Chondrocyte (in vitro differentiated cells): ENCODE measurements at places on chromosomes 5 and 9.
A peak's percentile ranks its signal among the peaks of the same experiment; 100 is the strongest.

DNA sequence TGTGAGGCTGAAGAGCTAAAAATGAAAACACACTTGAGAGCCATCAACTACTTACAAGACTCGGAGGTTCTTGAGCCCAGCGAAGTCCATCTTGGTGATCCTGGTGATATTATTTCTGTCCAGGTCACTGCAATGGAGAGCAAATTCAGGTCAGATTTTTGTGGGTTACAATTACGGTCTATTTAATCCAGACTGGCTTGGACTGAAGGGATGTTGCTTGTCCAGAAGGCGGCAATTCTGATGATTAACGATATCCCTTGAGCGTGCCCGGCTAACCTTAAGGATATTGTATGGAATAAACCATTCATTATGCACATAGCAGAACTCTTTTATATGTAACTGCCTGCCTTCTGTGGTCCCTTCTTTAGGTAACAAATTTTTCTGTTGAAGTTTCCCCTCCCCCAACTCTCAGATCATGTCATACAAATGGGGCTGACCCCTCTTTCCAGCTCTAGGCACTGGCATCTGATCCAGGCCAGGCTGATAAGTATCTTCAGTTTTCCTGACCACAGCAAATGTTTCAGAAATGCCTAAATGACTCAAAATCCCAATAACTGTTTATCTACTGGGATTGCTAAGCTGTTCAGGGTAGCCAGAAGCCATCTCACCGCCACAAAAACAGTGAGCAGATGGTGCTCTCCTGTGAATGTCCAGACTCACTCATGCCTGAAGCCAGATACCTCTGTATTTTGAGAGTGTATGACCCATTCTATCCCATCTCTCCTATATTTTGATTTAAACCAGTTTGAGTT lies 49.4 kb downstream of the SLIT3 start:
- H3K36me3 ChIP-seq = peaks cover 17% of the 10 kb centered on the region
- H3K4me1 ChIP-seq = peaks cover 24% of the 10 kb centered on the region
- no peaks in the 10 kb centered on the region for H3K27me3 ChIP-seq
- H3K4me3 ChIP-seq = no peak overlapping the region
- H3K27ac ChIP-seq = no peak overlapping the region

DNA sequence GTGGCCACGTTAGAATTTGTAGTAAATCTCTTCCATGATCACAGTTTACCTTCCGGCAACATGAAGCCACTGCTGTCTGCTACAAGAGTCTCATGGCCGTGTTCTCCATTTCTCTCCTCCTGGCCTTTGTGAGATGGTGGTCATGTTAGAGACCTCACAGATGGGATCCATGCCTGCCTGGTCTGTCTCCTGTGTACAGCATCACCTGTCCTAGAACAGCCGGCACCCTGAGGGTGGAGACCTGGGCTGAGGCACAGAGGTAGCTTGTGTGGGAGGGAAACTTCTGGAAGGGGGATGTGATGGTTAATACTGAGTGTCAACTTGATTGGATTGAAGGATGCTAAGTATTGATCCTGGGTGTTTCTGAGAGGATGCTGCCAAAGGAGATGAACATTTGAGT lies 3.1 kb upstream of the FCN2 start:
- no peak overlapping the region for H3K4me3 ChIP-seq
- H3K27me3 ChIP-seq = peaks cover 20% of the 10 kb centered on the region
- DNase-seq = no peak
- H3K36me3 ChIP-seq = no peaks in the 10 kb centered on the region
- H3K4me1 ChIP-seq = no peaks in the 10 kb centered on the region

DNA sequence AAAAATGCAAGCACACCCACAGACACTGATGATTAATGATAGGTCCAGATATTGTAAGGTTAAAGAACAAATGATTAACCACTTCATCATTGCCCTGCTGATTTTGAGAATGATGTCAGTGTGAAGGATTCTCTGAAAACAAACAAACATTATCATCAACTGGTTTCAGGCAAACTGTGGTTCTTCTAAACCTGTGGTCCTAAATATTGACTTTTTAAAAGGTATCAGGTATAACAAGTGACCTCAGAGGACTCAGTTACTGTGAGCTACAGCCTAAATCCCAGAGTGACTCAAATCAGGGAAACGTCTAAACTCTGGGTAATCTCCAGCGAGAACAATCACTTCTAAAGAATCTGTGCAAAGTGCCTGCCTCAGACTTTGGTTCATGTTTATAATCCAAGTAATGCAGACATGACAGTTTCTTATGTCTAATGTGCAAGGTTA lies 172.3 kb upstream of the CDH6 start:
- DNase-seq = no peak
- H3K4me1 ChIP-seq = peaks cover 30% of the 10 kb centered on the region
- H3K36me3 ChIP-seq = no peaks in the 10 kb centered on the region
- H3K27me3 ChIP-seq = no peaks in the 10 kb centered on the region
- H3K4me3 ChIP-seq = no peak overlapping the region

DNA sequence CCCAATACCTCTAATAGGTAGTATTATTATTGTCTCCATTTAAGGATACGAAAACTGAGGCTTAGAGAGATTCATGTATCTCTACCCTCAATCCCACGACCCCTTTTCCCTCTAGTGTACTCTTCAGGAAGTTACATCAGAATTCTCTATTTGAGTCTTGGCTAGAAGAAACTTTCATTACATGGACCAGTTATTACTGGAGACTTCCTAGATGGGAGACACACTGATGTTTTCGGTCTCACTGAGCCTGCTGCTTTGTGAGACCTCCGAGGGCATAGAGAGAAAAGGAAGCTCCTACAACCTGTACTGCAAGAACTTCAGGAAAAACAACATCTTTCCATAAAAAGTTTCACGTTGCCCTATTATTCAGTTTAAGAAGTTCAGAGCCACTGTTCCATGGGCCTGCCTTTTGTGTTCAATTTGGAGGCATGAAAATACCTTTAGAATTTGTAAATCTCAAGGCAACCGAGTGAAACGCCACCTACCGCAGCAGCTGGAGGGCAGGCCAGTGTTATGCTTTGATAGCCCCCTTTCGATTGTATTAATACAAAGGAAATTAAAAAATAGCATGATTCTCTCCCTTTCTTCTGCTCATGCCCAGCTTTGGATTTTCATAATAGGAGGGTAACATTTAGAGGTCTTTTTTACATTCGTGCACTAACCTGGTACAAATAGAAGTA lies 223.3 kb downstream of the EBF1 start:
- no peaks in the 10 kb centered on the region for H3K27me3 ChIP-seq
- no peak for DNase-seq
- H3K4me1 ChIP-seq = peaks cover 90% of the 10 kb centered on the region
- no peak overlapping the region for H3K4me3 ChIP-seq
- peak overlapping the region; percentile 89 for H3K27ac ChIP-seq

DNA sequence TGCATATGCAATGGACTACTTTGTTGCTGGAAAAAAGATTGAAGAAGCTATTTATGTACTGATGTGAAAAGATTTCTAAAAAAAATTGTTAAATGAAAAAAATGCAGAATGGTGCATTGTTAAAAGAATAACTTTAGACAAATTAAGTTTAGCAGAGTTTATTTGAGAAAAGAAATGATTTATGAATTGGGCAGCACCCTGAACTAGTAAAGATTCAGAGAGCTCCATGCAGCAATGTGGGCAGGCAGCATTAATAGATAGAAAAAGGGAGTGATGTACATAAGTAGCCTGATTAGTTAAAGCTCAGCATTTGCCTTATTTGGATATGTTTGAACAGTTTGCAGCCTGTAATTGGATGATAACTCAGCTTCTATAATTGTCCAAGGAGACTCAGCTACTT lies 677.9 kb upstream of the SEMA6A start:
- no peaks in the 10 kb centered on the region for H3K4me1 ChIP-seq
- H3K27me3 ChIP-seq = no peaks in the 10 kb centered on the region
- no peak for DNase-seq
- H3K4me3 ChIP-seq = no peak overlapping the region

GRCh38 chr5:55418994-55419968 lies 111.5 kb downstream of the MTREX start:
- peak overlapping the region; percentile 84 for H3K27ac ChIP-seq
- peak overlapping the region; percentile 6 for H3K4me3 ChIP-seq
- no peaks in the 10 kb centered on the region for H3K27me3 ChIP-seq
- H3K36me3 ChIP-seq = peaks cover 21% of the 10 kb centered on the region

DNA sequence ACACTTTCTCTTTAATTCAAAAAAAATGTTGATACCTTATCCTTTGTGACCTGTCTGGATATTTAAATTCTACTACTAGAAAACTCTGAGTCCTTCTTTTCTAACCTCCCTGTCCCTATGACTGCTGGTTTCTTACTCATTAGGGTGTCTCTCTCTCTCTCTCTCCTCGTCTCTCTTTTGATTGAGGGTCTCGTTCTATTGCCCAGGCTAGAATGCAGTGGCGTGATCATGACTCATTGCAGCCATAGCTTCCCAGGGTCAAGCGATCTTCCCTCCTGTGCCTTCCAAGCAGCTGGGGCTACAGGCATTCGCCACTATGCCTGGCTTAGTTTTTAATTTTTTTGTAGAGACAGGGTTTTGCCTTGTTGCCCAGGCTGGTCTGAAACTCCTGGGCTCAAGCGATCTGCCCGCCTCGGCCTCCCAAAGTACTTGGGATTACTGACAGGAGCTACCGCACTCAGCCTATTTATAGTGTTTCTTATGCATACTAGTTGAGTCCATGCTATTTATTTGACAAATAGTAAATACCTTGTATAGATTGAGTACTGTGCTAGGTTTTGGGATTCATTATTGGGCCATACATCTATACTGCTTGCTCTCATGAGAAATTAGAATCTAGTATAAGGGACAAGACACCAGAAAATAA lies 61.9 kb downstream of the NSD1 start:
- no peaks in the 10 kb centered on the region for H3K27me3 ChIP-seq
- H3K36me3 ChIP-seq = peaks cover 16% of the 10 kb centered on the region
- DNase-seq = no peak
- H3K27ac ChIP-seq = peak overlapping the region; percentile 91
- H3K4me1 ChIP-seq = peaks cover 20% of the 10 kb centered on the region

GRCh38 chr9:86460216-86461002 lies 106.2 kb upstream of the TUT7 start:
- H3K27ac ChIP-seq = no peak overlapping the region
- H3K27me3 ChIP-seq = no peaks in the 10 kb centered on the region
- no peak overlapping the region for H3K4me3 ChIP-seq
- H3K4me1 ChIP-seq = peaks cover 23% of the 10 kb centered on the region
- DNase-seq = no peak

DNA sequence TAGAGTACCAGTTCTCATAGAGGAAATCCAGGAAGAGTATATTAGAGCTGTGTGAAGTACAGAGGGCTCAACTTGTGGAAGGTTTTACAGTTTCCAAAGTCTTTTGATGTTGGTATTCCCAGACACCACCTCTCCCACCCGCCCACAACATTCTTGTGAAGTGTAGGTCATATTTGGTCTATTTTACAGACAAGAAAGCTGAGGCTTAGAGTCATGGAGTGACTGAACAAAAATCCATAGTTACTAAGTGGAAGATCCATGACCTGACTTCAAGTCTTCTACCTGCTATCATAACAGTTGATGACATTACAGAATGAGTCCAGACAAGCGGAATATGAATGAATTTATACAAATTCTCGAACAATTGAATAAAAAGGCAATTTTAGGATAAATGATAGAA lies 187.1 kb upstream of the RPS23 start:
- DNase-seq = no peak
- H3K36me3 ChIP-seq = peaks cover 4% of the 10 kb centered on the region
- H3K27me3 ChIP-seq = no peaks in the 10 kb centered on the region
- H3K4me1 ChIP-seq = peaks cover 7% of the 10 kb centered on the region

DNA sequence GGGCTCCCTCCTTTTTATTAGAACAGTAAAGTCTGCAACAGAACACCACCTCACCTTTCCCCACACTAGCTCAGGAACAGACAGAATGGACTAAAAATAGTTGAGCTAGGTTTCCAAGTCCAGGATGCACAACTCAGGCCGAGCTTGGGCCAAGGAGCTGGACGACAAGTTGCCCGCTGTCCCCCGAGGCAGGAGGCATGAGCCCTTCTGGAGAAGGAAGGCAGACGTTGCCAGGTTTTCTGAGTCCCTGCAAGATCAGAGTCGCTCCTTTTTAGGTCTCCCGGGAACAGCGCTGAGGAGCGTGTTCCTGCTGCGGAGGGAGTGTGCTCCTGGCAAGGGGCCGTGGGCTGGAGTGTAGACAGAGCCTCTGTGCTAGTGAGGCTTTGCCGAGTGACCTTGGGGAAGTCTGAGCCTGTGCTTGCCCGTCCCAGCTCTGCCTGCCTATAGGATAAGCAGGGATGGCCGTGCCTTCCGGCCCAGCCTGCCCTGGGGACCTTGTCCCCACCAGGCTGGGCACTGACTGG lies 121.6 kb downstream of the WNK2 start:
- H3K27me3 ChIP-seq = peaks cover 10% of the 10 kb centered on the region
- H3K27ac ChIP-seq = no peak overlapping the region
- DNase-seq = peak; percentile 72
- H3K4me1 ChIP-seq = no peaks in the 10 kb centered on the region
- H3K4me3 ChIP-seq = no peak overlapping the region
- no peaks in the 10 kb centered on the region for H3K36me3 ChIP-seq

GRCh38 chr9:91004484-91004883 lies 202.9 kb downstream of the SYK start:
- H3K36me3 ChIP-seq = no peaks in the 10 kb centered on the region
- peaks cover 8% of the 10 kb centered on the region for H3K4me1 ChIP-seq
- DNase-seq = no peak
- H3K4me3 ChIP-seq = no peak overlapping the region
- H3K27me3 ChIP-seq = no peaks in the 10 kb centered on the region
- no peak overlapping the region for H3K27ac ChIP-seq

DNA sequence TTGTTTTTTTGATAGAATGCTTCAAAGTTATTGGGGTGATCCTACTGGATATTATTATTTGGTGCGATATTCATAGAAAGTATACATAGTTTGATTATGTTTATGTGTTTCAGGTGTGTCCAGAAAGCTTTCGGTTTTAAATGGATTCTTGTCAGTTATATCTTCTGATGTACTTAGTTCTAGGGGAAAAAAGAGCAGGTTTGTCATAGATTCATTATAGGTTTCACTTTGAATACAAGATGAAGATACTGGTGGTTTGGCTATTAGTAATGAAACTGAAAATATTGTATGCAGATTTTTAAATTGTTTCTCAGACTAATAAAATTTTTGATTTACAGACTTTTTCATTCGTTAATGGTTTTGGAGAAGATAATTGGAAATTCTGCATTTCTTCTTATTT lies 98.9 kb downstream of the MAN2A1 start:
- peaks cover 10% of the 10 kb centered on the region for H3K4me1 ChIP-seq
- H3K4me3 ChIP-seq = no peak overlapping the region
- peaks cover 16% of the 10 kb centered on the region for H3K36me3 ChIP-seq
- H3K27ac ChIP-seq = peak overlapping the region; percentile 14

- peaks cover 16% of the 10 kb centered on the region for H3K4me1 ChIP-seq
- no peaks in the 10 kb centered on the region for H3K36me3 ChIP-seq
- H3K27me3 ChIP-seq = no peaks in the 10 kb centered on the region
- no peak overlapping the region for H3K4me3 ChIP-seq
Observed at GRCh38 chr9:87395804-87396479, 101.7 kb upstream of the DAPK1 start.

GRCh38 chr5:67268231-67269021 lies 71.8 kb upstream of the CD180 start:
- H3K27me3 ChIP-seq = no peaks in the 10 kb centered on the region
- no peaks in the 10 kb centered on the region for H3K36me3 ChIP-seq
- H3K4me3 ChIP-seq = no peak overlapping the region
- no peak overlapping the region for H3K27ac ChIP-seq
